Activated CD4-positive, alpha-beta T cell treated with anti-CD3 and anti-CD28 coated beads, Interleukin-2, amount 10 ng/mL, durations not matched to agents 7 days and 5 days (primary cell): ENCODE measurements at places on chromosomes 2 and 18. TPM values are rescaled to one million over a fixed set of nuclear protein-coding genes. Genes with fewer than 3 reads are reported as not detected.

DNA sequence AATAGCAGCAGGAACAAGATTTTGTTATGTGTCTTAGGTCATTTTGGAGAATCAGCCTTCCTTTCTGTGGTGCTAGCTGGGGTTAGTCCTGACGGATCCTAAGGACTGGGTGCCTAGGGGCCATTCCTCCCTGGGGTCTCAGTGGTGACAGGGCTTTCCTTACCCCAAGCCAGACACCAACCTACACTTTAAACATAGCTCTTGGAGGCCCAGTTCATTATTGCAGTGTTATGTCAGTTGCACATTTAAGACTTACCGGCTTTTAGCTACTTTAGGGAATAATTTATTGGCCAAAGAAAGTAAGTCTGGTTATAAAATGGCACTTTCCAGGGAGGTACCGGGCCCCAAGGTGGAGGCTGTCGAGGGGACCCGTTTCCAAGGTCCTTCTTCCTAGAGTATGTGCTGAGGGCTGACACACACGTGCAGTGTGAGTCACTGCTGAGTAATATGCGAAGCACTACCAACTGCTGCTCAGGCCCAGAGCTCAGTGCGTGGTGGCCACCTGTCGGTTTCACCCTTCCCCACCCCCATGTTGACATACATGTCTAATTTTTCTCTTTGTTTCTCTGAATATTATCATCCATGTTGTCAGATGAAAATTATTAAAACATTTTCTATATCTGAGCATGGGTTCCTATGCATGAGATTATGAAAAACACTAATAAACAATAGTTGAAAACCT lies 37.0 kb upstream of the GRHL1 start:
- H3K4me3 ChIP-seq = no peak overlapping the region
- peaks cover 6% of the 10 kb centered on the region for H3K4me1 ChIP-seq
- peaks cover 32% of the 10 kb centered on the region for H3K36me3 ChIP-seq

The LMAN1 gene
- 55.4 TPM for total RNA-seq

- no peak overlapping the region for H3K4me3 ChIP-seq
- DNase-seq = no peak
- no peaks in the 10 kb centered on the region for H3K27me3 ChIP-seq
- H3K4me1 ChIP-seq = peaks cover 5% of the 10 kb centered on the region
- no peak overlapping the region for H3K27ac ChIP-seq
Observed at GRCh38 chr2:3456125-3456524, 63.2 kb downstream of the ADI1 start.

- H3K4me1 ChIP-seq = peaks cover 16% of the 10 kb centered on the region
- DNase-seq = no peak
- no peak overlapping the region for H3K27ac ChIP-seq
- peaks cover 15% of the 10 kb centered on the region for H3K36me3 ChIP-seq
- H3K27me3 ChIP-seq = peaks cover 85% of the 10 kb centered on the region
- no peak overlapping the region for H3K4me3 ChIP-seq
Observed at GRCh38 chr2:118847762-118848172, 319 bp upstream of the EN1 start.

The RASGRP3 gene
- total RNA-seq = 13.7 TPM

The EIF2AK3 gene
- total RNA-seq = 20.2 TPM

The ZNF396 gene
- 0.50 TPM for total RNA-seq

DNA sequence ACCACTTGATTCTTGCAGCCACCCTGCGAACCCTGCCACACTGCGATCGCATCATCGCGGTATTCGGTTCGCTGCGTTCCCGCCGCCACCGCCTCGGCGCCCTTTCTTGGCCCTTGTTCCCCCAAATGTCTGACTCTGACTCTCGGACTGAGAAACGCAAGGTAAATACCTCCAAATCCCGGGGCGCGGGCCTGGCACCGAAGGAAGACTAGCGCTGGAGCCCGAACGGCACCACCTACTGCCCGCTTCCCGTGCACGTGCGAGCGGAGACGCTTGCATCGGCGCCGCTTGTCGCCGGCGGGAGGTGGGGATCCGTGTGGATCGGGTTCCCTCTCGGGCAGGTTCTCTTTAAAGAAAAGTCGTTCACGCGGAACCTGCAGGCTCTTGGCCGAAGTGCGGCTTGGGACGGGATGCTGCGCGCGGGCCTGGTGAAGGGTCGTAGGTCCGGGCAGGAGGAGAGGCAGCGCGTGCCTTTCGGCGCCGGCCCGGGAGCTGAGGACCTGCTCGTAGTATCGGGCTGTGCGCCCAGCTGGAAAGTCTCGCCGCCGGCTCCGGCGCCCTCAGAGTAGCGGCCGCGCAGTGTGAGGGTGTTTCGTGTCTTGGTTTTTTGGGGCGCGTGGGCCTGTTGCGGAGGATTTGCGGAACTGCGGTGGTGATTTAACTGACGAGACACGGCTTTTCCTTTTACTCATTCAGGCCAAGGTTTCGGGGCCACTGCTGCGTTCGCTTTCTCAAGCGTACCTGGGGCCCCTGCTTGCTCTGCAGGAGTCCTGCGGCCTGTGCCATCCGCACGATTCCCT lies 514 bp downstream of the BCL2L11 start:
- peak; percentile 53 for DNase-seq
- H3K27ac ChIP-seq = peak overlapping the region; percentile 92
- H3K4me3 ChIP-seq = peak overlapping the region; percentile 92
- peaks cover 40% of the 10 kb centered on the region for H3K4me1 ChIP-seq
- peaks cover 44% of the 10 kb centered on the region for H3K27me3 ChIP-seq

The KATNAL2 gene
- 0.87 TPM for total RNA-seq

DNA sequence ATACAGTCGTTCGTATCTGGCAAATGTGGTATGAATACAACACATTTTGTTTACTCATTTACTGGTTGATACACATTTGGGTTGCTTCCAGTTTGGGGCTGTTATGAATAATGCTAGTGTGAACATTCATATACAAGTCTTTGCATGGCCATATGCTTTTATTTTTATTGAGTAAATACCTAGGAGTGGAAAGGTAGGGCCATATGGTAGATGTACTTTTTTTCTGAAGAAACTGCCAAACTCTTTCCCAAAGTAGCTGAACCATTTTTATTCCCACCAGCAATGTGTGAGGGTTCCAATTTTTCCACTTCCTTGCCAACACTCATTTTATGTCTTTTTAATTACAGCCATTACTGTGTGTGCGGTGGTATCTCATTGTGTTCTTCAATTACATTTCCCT lies 496.2 kb upstream of the NRXN1 start:
- H3K27ac ChIP-seq = no peak overlapping the region
- no peaks in the 10 kb centered on the region for H3K4me1 ChIP-seq
- no peaks in the 10 kb centered on the region for H3K27me3 ChIP-seq
- no peaks in the 10 kb centered on the region for H3K36me3 ChIP-seq
- no peak overlapping the region for H3K4me3 ChIP-seq

- no peak overlapping the region for H3K27ac ChIP-seq
- peaks cover 21% of the 10 kb centered on the region for H3K27me3 ChIP-seq
- DNase-seq = no peak
- no peaks in the 10 kb centered on the region for H3K4me1 ChIP-seq
- H3K36me3 ChIP-seq = no peaks in the 10 kb centered on the region
- no peak overlapping the region for H3K4me3 ChIP-seq
Observed at GRCh38 chr2:164742738-164743317, 98.8 kb downstream of the COBLL1 start.

- no peak overlapping the region for H3K4me3 ChIP-seq
- H3K27me3 ChIP-seq = no peaks in the 10 kb centered on the region
- H3K36me3 ChIP-seq = no peaks in the 10 kb centered on the region
- DNase-seq = no peak
- H3K27ac ChIP-seq = no peak overlapping the region
Observed at GRCh38 chr2:159188449-159188848, 98.1 kb downstream of the WDSUB1 start.

GRCh38 chr18:2392446-2392845 lies 178.9 kb downstream of the METTL4 start:
- DNase-seq = no peak
- H3K36me3 ChIP-seq = no peaks in the 10 kb centered on the region
- no peaks in the 10 kb centered on the region for H3K4me1 ChIP-seq
- no peak overlapping the region for H3K27ac ChIP-seq
- H3K4me3 ChIP-seq = no peak overlapping the region

The PLEKHM3 gene
- total RNA-seq = 7.7 TPM

DNA sequence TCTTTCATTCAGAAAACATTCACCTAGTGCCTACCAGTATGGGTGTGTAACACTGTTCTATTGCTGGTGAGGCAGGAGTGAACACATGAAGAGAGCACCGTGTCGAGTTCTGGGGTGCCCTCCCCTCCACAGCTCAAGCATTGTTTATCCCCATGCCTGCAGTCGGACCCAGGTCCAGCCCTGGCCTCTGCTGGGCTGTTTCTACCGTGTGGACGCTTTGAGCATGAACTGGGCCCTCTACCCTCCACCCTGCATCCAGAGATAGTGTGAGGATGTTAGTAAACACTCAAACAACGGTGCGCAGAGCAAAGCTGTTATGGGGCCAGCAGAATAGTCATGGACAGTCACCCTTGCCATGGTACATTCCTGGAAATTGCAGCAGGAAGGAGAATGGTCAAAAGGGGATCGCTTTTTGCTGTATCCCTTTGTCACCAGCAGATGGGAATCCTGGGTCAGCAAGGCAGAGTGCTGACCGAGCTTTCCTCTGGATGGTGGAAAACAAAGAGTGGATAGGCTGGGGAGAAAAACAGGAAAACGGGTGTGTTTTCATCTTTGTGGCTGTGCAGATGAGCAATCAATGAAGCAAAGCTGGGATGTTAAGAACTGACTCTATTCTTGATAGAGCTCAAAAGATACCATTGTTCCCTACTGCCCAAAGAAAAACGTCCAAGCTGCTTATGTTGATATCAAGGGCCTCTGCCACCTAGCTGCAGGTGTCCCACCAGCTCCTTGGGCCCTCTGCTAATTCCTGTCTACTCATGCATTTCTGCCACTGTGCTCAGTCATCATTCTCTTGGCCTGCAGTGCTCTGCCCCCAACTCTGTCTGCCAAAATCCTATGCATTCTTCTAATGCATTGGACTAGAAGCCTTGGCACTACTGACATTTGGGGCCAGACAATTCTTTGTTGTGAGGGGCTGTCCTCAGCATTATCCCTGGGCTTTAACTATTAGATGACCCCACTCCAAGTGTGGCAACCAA lies 38.7 kb downstream of the REEP1 start:
- no peak for DNase-seq
- H3K27me3 ChIP-seq = peaks cover 8% of the 10 kb centered on the region
- H3K4me1 ChIP-seq = no peaks in the 10 kb centered on the region
- no peak overlapping the region for H3K27ac ChIP-seq
- H3K36me3 ChIP-seq = no peaks in the 10 kb centered on the region
